ENCODE measurements at places on chromosomes 16 and 17.

DNA sequence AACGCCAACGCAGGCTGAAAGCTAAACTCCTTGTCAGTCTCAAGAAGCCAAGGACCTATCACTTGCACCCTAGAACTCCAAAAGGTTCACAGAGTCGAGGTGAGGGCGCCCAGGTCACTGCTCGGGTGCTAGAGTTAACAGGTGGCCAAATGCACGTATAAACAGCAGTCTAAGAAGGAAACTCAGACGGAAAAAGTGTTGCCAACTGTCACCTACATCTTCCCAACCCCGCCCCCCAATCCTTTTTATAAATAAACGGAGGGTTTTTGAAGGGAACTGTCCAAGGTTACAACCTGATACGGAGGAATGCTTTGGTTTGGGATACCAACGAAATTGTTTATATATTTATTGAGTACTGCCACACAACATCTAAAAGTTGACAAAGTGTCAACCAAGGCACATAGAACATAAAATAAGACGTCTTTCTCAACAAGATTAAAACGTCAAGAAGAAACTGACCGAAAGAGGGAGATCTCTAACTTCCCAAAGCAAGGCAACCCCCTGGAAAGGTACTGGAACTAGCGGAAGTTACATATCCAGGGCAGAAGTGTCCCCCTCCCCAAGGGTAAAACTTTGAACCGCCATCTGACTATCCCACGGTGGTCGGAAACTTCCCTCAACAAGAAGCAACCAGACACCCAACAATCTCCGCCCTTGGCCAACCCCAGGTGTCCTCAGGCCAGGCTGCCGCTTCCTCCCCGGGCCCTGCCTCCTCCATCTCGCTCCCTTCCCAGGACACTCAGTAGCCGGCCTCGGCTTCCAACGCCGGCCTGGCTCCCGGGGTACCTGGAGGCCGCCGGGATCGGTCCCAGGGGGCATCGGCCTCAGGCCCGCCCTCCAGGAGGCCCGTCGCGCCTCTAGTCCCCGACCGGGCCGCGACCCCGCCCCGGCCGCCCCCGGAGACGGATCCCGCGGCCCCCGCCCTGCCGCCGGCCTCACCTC is 982 bp downstream of the SPAG9 start:
- DNase-seq = no peak

- no peak for DNase-seq
Measured at GRCh38 chr16:7547736-7548135, 215.1 kb downstream of the RBFOX1 start.

DNA sequence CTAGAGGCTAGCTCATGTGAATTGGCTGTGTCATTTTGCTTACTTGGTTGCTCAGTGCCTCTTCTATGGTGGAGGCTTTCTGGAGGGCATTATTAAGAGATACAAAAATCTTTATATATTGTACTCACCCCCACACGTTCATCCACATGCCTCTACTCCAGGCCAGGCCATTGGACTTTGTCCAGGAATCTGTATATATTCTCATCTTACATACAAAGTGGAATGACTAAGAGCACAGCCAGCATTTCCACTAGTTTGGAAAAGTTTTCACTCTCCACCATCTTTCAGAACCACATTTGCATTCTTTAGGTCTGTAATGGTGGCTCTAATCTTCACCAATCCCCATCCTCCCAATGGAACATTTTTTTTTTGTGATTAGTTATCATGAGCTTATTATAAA is 4.8 kb upstream of the GLG1 start:
- DNase-seq = no peak

GRCh38 chr17:68343976-68344375 is 52.7 kb downstream of the ARSG start:
- no peak for DNase-seq

DNA sequence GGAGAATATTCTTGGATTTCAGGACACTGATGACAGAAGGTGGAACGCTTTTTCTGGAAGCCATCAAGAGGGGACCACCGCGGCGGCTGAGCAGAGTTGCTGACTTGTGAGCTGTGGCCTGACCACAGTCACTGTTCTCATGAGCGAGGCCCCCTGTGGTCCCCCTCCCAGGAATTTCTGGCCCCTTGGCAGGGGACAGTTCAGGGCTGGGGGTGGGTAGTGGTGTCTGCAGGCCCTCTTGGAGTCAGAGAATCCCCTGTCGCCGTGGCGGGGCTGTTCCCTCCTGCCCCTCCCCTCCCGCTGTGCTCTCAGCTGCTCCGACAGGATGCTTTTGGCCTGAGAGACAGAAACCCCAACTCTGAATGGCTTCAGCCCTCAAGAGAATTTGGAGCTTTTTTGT is 292.0 kb downstream of the SEC14L1 start:
- DNase-seq = no peak

- peak; percentile 67 for DNase-seq
Measured at GRCh38 chr17:39461926-39462569, 762 bp downstream of the CDK12 start.

- no peak for DNase-seq
Measured at GRCh38 chr17:82444284-82444893, 6.2 kb downstream of the CYBC1 start.

DNA sequence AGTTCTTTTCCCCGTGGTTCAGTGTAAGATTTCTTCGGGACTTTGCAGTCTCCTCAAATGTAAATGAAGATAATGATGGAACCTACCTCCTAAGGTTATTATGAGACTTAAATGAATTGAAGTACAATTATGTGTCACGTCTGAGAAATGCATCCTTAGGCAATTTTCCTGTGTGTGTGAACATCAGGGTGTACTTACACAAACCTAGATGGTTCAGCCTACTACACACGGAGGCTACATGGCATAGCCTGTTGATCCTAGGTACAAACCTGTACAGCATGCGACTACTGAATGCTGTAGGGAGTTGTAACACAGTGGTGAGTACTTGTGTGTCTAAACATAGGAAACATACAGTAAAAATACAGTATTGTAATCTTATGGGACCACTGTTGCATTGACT is 1.1 kb upstream of the FAM20A start:
- no peak for DNase-seq

DNA sequence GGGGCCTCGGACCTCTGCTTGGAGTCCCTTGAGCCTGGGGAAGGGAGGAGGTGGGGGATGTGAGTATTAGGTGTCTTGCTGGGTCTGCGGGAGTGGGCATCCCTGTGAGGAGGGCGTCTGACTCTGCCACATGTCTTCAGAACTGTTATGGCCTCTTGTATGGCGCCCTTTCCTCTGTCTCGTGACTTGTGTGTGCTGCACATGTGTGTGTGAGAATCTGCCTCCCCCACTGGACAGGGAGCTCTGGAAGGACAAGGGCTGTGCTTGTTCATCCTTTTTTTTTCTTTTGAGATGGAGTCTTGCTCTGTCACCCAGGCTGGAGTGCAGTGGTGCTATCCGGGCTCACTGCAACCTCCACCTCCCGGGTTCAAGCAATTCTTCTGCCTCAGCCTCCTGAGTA is 33.4 kb downstream of the ARHGAP23 start:
- no peak for DNase-seq

DNA sequence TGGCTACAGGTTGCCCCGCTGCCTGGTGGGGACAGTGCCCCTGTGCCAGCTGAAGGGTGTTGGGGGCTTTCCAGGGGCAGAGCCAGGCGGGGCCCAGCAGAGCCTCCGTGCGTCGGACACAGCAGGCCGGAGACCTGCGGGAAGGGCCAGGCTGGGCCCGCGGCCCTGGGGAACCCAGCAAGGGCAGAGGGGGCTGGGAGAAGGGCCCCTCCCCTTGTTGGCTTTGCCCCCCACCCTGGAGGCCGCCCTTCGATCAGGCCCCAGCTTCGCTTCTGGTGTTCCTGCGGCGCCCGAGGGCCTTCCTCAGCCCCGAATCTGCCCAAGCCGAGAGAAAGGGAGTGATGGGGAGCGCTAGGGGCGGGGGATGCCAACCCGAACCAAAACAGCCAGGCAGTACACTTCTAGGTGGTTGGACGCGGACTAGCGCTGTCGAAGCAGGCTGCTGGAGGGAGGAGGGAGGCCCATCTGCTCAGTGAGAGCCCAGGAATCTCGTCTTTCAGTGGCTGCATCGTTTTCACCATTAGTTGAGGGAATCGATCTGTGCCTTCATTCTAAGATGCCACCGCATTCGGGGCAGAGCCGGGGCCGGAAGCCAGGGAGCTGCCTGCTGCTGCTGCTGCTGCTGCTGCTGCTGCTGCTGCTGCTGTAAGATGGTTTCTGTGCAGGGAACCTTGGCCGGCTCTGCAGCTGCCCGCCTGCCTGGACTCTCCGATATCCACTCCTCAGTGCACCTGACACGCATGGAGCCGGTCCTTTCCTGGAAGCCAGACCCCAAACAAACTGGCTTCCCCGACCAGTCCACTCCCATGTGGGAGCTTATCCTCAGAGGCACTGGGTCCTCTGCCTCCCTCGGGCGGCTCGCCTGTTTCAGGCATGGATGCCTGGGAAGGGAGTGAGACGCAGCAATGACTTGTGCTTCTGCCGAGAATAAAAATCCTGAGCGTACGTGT is 1.7 kb downstream of the JPH3 start:
- DNase-seq = no peak

- no peak for DNase-seq
Measured at GRCh38 chr17:70168044-70168976, 1.0 kb upstream of the KCNJ2 start.

GRCh38 chr16:46857368-46857945 is 26.5 kb upstream of the C16orf87 start:
- DNase-seq = no peak

DNA sequence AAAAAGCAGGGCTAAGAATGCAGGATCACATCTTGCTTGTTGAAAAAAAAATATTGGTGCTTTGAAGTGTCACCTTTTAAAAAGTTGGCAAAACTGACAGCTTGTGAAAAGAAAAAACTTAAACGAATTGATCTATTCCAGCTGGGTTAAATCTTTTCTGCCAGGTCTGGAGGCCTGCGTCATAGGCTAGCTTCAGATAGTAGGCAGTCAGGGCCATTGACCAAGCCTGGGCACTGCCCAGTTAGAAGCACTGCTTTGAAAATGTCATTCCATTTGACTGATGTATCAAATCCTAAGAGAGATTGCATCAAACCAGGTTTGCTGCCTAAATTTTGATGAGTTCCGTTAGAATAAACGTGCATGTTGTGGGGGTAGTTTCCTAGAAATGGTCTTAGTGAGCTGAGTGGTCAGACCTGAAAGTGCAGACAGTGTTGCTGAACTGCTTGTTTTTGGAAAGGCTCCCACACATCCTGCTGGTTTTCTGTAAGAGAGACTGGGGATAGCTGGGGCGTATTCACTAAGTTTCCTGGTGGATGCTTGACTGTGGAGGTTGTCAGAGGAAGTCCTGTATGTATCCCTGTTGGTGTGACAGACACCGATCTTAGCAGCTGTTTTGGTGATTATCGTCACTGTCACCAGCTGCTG is 38.8 kb downstream of the NUP88 start:
- DNase-seq = no peak

- no peak for DNase-seq
Measured at GRCh38 chr17:42563543-42563942, 1.6 kb downstream of the COASY start.

- DNase-seq = no peak
Measured at GRCh38 chr16:48352648-48353390, 32.4 kb downstream of the SIAH1 start.

DNA sequence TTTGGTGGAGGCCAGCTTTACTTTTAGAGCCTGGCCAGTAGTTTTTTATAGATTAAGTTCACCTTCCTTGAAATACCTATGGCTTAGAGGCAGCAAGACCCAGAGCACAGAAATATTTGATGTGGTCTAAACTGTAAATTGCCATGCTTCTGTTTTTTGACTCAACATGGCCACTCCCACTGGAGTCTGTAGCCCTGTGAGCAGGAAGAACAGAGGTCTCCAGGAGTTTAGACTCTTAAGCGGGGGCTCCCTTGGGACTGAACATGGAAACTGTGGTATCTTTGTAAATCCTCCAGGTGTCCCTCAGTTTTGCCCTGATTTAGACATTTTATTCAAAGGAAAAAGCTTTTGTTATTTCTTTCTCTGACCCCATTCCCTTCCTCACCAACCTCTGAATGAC is 145.6 kb downstream of the FTO start:
- DNase-seq = no peak

- no peak for DNase-seq
Measured at GRCh38 chr17:16938031-16938430, 33.9 kb downstream of the TNFRSF13B start.

DNA sequence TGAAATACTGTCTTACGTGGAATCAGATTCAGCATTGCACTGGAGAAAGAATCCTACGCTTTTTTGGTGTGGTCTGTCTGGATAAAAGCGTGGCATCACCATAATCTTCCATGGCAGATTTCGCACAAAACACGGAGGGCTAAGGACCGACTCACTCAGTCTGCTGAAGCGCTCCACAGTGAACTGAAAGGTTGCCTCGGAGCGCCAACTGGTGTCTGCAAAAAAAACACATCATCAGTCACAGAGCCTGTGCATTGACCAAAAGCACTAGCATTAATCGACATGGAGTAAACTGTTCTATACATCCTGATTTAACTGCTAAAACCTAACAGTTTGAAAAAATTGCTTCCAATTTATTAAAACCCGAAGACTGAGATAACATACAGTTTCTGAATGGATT is 40.5 kb downstream of the USP7 start:
- DNase-seq = no peak

DNA sequence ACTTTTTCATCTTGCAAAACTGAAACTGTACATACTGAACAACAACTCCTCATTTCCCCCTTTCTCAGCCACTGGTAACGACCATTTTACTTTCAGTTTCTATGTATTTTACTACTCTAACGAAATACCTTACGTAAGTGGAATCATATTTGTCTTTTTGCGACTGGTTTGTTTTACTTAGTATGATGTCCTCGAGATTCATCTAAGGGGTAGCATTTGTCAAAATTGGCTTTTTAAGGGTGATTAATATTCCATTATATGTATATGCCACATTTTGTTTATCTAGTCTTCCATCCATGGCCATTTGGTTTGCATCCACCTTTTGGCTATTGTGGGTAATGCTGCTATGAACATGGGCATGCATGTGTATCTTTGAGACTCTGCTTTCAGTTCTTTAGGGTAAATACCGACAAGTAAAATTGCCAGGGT is 10.4 kb downstream of the KPNB1 start:
- no peak for DNase-seq

DNA sequence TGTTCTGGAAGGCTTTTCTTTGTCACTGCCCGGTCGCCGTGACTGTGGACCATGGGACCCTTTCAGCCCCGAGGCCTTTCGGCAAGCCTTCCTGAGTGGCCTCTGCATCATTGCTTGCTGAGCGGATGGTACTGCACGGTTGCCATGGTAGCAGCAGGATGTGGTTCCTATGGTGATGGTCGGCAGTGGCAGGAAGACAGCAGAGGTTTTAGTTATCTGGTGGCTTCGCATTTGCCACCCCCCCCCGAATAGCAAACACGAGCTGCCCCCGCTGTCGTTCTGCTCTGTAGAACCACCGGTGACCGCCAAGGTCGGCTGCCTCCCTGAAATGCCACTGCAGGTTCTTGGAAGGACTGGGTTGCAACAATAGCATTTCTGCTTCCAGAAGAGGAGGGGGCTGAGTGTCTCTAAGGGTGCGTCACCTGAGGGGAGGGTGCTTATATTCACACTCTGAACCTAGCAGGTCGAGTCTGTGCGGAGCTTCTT is 76.6 kb downstream of the CMIP start:
- DNase-seq = no peak

- DNase-seq = no peak
Measured at GRCh38 chr17:9226130-9226793, 205.0 kb downstream of the NTN1 start.

Data from SW 1271 (cell line).